Stimulated activated CD8-positive, alpha-beta memory T cell treated with anti-CD3 and anti-CD28 coated beads, Interleukin-15, amount 100 ng/mL, for 48 hours (primary cell): ENCODE measurements at places on chromosomes 11 and 22.

- no peak for DNase-seq
These were observed 103.3 kb downstream of the PDE3B start for GRCh38 chr11:14746857-14747395.

- no peak for DNase-seq
These were observed 19.5 kb upstream of the SORL1-AS1 start for GRCh38 chr11:121472312-121472711.

GRCh38 chr11:65053827-65054508 is 4.4 kb downstream of the NAALADL1 start:
- DNase-seq: no peak

DNA sequence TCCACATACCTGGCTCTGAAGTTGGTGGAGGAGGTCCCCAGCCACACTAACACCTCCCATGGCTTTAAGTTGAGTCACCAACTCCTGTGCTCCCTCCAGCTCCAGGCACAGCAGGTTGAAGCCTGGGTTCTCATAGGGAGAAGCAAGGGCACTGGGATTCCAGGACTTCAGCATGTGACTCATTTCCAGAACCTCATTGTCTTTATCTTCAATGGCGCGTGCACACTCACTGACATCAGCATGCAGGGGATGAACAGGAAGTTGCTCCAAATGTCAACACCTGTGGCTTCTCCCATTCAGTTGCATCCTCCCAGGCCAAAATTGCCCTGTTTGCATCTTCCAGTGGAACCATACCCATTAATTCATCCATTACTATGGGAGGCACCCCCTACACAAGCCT is 5.8 kb upstream of the UBQLNL start:
- DNase-seq: no peak

DNA sequence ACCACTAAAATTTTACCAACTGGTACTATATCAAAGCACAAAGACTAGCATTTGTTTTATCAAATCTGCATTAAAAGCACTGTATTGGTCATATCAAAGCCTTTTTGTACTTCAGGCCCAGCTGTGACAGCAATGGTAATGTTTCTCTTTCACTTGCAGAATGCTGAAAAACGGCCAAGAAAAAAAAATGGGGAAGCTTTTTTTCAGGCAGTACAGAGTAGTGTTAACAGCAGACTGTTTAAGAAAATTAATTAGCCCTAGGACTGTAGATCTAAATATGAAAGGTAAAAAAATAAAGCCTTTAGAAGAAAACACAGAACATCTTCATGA is 33.3 kb downstream of the DENND5A start:
- no peak for DNase-seq
